ENCODE measurements at places on chromosomes 4 and X.

DNA sequence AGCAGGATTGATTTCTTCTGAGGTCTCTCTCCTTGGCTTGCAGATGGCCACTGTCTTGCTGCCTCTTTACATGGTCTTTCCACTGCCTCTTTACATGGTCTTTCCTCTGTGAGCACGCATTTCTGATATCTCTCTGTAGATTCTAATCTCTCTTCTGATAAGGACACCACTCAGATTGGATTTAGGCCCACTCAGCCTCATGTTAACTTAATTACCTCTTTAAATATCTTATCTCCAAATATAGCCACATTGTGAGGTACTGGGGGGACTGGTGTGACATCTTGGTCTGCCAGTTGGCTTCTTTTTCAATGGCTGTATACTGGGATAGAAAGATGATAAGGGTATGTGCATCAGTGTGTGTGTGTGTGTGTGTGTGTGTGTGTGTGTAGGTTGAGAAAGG lies 153.7 kb downstream of the AWAT2 start:
- no peak for DNase-seq

DNA sequence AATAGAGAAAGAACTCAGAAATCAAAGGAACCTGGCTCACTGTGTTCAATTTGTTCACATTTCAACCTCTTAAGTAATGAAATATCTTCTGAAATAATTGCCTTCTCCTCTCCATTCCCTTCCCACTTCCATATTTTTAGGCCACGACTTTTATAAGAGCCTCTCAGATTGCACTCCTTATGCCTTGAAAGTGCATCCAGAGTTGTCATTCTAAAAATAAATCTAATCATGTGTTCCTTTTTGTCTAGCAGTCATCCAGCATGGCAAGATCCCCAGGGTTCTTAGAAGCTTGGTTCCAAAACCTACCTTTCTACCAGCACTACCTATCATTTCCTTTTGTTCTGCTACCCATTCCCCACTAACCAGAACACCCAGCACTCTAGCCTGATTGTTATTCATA lies 42.4 kb upstream of the RPA4 start:
- DNase-seq: no peak

DNA sequence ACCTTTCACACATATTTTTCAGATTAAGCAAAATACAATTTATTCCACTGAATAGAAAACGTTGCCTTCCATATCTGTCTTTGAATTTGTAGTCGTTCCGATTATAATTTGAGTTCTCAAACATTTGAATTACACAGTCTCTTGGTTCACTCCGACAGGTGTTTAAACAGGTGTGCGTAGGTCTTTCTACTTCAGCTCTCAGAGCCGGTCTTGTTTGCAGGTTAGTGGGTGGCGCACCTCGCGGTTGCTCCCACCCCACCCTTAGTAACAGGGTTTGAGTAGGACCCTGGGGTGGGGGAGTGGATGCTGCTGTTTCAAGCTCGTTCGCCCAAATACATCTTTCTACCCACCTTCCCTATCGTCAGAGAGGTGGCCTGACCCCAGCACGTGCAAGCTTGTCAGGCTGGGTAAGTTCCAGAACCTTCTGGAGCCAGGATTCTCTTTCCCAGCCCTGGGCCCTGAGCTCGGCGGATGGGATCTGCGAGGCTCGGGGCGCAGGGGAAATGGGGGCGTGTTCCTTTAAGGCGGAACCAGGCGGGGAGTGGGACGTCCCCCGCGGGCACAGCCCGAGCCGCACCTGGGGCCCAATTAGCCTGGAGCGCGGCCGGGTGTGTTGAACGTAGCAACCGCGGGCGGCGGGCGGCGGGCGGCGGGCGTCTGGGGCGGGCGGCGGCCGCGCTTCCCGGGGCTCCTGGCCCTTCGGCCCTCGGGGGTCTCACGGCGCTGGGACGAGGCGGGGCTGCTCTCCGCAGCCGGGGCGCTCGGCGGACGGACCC lies at the start of gene FAM149A:
TSS of gene FAM149A (plus strand) at position 591 of the 776 bp plus-strand sequence.
- DNase-seq: no peak

DNA sequence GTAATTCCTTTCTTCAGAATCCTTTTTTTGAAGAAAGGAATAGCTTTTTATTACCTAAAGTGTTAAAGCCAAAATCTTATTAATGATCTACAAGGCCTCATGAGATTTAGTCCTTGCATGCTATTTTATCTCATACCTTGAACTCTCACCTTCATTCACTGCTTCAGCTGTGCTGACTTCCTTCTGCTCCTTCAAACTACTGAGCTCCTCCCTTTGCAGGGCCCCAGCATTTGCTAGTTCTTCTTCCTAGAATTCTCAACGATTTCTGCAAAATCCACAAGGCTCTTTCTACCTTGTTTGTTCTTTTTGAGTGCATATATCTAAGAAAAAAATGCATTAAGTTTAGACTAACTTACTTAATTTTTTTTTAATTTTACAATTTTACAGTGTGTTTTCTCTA lies 619.5 kb downstream of the EPHA5 start:
- no peak for DNase-seq

- DNase-seq: no peak
These were observed at the start of gene UCHL1 for GRCh38 chr4:41256740-41257256. UCHL1 (plus strand) TSS chr4:41256928; CDS start chr4:41256977, 49 bp downstream.

GRCh38 chr4:184279496-184280061 lies 61.9 kb upstream of the ENPP6 start:
- no peak for DNase-seq

All from T-helper 2 cell treated with Interferon-gamma antibody and Interleukin-4, amounts not matched to agents 5 μg/mL and 100 μg/mL, for 36 hours (primary cell).